Activated T-cell treated with anti-CD3 and anti-CD28 coated beads, Interleukin-2, amount 50 U/mL, for 72 hours (primary cell): ENCODE measurements at places on chromosomes 12 and 14. TPM values are rescaled to one million over a fixed set of nuclear protein-coding genes. Genes with fewer than 3 reads are reported as not detected.
A peak's percentile ranks its signal among the peaks of the same experiment; 100 is the strongest.

The C12orf42 gene
- total RNA-seq = 0.31 TPM

The RILPL2 gene
- 13.6 TPM for total RNA-seq

The FOS gene
- total RNA-seq = 39.1 TPM

The KRT7 gene
- total RNA-seq = 25.4 TPM

GRCh38 chr12:52401526-52401925, 4.6 kb downstream of the KRT82 start:
- no peak for DNase-seq

DNA sequence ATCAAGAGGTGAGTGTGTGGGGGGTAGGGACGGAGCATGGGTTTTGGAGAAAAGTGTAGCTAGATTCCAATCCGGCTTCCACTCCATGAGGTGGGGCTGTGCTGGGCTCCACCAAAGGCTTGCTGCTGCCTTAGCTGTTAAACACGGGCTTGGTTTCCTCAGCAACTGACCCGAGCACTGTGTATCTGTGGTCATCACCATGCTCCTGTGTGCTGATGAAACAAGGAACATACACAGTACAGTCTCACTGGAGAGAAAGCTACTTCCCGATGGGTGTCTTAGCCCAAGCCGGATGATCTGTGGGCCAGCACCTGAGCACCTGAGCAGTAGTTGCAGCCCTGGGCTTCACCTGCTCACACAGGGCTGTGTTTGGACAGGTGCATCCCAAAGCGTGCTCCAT, 52.9 kb upstream of the VRK1 start:
- no peak for DNase-seq

- no peak for DNase-seq
These were observed 1.3 kb downstream of the HVCN1 start for GRCh38 chr12:110687396-110688169.

- DNase-seq = peak; percentile 49
These were observed 777 bp downstream of the ZFP36L1 start for GRCh38 chr14:68791902-68792677.

- no peak for DNase-seq
These were observed 18.5 kb downstream of the EVL start for GRCh38 chr14:100083706-100084105.

DNA sequence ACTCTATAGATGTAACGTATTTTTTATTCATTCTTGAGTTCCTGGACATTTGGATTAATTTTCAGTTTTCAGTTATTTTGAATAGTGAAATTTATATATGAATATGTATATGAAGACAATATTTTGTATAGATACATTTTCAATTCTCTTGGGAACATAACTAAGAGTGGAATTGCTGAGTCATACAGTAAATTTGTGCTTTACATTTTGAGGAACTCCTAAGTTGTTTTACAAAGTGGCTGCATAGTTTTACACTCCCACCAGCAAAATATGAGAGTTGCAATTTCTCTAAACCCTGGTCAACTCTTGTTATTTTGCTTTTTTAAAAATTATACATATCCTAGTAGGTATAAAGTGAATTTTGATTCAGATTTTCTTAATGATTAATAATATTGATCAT, 1838.6 kb upstream of the SEL1L start:
- no peak for DNase-seq

DNA sequence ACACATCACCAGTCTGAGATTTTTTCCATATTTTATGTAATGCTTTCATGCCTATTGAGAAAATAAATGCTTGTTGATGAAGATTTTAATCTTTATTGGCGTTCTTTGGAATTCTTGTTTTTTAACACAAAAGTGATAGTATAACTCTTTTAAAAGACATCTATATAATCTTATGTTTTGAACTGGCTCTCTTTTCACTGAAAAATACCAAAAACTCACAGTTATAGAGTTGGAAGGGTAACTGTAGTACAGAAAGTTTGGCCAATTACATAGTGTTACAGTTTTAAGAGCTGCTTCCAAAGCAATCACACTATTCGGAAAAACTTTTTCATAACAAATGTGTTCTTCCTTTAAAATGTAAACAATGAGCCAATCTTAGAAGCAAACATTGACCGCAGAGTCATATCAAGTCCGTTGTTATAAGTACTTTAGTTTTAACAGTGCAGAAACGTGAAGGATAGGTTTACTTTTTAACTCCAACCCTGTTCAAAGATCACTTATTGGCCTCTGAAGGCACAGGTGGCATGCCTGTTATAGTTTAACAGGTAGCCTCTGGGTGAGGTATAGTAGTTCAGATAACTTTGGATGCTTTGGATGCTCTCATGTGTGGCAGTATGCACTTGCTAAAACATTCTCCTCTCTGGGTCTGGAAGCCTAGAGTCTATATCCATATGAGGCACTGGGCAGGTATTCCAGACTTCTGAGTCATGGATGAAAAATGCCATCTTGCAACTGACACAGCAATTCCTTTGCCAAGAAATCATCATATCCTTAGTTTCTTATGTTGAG, 12.1 kb upstream of the NTN4 start:
- no peak for DNase-seq

DNA sequence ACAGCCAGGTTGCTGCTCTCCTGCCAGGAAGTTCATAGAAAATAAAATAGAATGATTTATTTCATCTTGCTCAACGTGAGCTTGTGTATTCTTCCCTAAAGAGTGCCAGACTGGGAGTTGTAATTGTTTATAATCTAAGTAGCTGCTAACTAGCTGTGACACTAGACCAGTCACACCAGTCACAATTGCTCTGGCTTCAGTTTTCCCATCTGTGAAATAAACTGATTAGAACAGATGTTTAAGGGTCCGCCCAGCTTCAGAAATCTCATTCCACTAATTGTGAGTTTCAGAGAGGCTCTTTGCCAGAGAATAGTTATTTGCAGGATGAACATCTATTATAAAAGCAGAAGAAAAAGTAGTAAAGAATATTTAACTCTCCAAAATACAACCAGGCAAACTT, 55.6 kb upstream of the ZDHHC17 start:
- no peak for DNase-seq

DNA sequence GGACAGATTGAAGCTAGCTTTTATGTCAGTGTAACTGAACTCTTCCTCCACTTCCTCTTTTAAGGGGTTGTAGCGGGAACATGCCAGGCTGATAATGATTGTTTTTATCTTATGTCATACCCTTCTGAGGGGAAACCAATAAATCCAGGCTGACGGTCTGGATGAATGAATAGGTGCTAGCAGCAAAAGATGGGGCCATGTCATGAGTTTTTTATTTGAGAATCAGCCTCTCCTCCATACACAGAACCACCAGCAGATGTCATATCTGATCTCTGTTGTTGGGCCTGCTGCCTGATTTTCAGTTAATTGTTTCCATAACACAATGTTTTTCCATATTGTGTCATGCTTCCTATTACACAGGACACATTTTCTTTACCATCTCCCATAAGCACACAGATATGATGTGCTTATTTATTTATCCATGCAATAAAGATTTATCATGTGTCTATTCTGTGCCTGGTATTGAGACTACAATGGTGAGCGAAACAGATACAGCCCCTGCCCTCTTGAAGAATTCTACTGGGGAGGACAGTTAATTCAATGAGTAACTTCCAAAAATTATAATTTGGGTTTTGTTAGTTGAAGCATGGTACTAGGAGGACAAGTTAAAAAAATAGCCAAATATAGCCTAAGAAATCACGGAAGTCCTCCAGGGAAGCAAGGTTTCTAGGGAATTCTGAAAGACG, 33.6 kb upstream of the CRY1 start:
- DNase-seq = no peak

DNA sequence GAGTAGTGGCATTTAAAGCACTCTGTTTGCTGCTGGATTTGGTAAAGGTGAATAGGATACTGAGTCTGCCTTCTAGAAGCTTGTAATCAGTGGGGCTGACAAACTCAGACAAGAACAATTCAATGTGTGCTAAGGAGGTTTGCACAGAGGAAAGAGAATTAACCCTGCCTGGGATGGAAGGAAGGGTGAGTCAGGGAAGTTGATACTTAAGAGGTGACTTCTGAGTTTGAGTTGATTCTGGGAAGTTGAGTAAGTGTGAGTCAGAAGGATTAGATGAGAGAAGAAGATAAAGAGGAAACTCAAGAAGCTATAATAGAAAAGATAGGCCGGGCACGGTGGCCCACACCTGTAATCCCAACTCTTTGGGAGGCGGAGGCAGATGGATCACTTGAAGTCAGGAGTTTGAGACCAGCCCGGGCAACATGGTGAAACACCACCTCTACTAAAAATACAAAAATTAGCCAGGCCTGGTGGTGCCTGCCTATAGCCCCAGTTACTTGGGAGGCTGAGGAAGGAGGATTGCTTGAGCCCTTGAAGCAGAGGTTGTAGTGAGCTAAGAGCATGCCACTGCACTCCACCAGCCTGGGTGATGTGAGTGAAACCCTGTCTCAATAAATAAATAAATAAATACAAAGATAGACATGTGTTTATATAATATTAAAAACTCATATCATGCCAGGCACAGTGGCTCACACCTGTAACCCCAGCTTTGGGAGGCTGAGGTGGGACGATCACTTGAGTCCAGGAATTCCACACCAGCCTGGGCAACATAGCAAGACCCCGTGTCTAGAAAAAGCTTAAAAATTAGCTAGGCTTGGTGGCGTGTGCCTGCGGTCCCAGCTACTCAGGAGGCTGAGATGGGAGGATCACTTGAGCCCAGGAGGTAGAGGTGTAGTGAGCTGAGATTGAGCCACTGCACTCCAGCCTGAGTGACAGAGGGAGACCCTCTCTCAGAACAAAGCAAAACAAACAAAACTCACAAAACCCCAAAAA, 126.8 kb upstream of the CPM start:
- peak; percentile 24 for DNase-seq
